NCI-H526 (cell line): ENCODE measurements at places on chromosomes 1 and 21.

GRCh38 chr1:236144446-236145150 lies 2.3 kb downstream of the GPR137B start:
- peak; percentile 64 for DNase-seq

- peak; percentile 78 for DNase-seq
Observed at GRCh38 chr1:6424619-6425593, at the start of gene ESPN. ESPN (plus strand) TSS chr1:6424776; CDS start chr1:6424956, 180 bp downstream.

DNA sequence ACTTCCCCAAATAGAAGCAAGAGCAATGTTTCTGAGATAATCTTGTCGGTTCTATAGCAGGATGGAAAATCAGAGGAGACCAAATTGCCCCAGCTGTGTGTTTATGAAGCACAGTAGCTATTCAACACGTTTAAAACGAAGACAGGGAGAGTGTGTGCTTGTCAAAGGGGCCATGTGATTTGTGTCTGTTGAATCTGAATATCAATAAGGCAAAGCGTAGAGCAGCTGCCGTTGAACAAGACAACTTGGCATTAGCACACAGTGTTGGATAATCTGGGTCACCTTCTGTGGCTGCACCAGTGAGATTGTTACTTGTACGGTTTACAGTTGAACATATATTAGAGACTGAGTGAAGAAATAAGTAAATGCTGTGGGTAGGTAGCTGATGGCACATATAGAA lies 1.0 kb downstream of the CRB1 start:
- peak; percentile 69 for DNase-seq

GRCh38 chr1:115807723-115808122 lies 33.2 kb downstream of the NHLH2 start:
- peak; percentile 96 for DNase-seq

- peak; percentile 58 for DNase-seq
Observed at GRCh38 chr1:10941891-10942541, 70.4 kb upstream of the TARDBP start.

GRCh38 chr1:238214449-238214848 lies 323.7 kb upstream of the ZP4 start:
- no peak for DNase-seq

- DNase-seq = no peak
Observed at GRCh38 chr1:83794384-83794783, 204.5 kb downstream of the TTLL7 start.

GRCh38 chr21:19120591-19120990 lies 717.0 kb upstream of the TMPRSS15 start:
- no peak for DNase-seq

- no peak for DNase-seq
Observed at GRCh38 chr21:38921511-38922251, 116.0 kb downstream of the ETS2 start.

GRCh38 chr21:26280775-26281174 lies 110.2 kb upstream of the APP start:
- DNase-seq = no peak

DNA sequence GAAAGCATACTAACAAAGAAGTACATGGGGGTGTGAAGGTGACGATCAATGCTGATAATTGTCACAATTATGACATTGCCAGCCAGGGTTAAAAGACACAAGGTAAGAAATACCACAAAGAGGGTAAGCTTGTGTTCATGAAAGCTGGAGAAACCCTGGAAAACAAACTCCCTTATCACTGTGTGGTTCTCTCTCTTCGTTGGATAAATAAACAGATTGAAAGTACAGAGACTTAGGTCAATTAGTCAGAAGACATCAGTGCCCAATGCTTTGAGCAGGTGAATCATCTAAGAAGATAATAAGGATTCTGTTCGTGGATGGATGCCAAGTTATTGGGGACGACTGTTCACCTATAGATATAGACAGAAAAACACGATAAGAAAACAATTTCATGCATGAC lies 22.4 kb upstream of the FCER1A start:
- DNase-seq = no peak
